ENCODE measurements at places on chromosomes 7 and 10.

DNA sequence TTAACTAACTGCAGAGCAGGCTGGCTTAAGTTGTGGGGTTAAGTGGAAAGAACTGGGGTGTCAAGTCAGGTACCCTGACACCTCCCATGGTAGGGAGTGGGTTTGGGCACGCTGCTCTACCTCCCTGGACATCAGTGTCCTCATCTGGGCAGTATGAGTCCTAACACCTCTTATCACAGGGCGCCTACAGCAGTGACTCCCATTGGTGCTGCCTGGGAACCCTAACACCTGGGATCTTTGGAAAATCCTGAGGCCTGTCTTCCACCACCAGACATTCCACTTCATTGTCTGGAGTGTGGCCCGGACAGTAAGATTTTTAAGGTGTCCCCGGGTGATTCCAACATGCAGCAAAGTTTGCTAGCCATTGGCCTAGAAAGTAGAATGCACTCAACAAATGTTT is 239.1 kb downstream of the SKAP2 start:
- DNase-seq: no peak

DNA sequence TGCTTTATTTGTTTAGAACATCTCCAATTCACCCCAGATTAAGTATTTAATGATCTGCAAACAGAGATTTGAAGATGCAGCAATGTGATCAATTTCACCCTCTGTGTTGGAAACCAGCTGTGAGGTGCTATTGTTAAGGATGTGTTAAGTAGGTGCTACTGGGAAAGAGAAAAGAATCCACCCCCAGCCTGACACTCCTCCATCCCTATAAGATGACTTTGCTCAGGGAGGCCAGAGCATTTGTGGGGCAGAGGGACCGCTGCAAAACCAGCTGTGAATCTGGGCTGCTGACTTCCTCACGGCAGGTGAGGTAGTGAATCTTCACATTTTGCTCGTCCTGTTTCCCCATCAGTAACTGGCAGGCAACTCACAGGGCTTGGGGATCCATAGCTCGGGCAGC is 297.5 kb downstream of the GFRA1 start:
- peak; percentile 90 for DNase-seq

DNA sequence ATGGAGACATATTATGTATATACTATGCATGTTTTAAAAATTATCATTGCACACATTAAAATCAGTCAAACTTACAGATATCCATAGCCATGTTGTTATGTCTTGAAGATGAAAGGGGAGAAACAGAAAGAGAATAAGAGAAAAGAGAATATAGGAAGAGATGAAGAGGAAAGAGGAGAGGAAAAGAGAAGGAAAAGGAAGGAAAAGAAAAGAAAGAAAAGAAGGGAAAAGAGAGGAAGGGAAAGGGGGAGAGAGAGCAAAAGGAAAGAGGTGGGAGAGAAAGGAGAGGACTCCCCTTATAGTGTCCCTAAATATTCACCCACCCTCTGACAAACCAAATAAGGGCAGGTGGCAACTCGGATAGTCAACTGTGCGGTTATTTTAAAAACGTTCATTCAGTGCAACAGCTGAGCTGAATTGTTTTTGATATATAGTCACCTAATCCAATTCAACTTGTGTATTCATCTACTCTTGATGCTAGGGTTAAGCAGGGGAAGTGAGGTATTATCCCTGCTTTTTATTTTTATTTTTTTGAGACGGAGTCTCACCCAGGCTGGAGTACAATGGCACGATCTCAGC is 14.6 kb downstream of the SVIL start:
- peak; percentile 16 for DNase-seq

DNA sequence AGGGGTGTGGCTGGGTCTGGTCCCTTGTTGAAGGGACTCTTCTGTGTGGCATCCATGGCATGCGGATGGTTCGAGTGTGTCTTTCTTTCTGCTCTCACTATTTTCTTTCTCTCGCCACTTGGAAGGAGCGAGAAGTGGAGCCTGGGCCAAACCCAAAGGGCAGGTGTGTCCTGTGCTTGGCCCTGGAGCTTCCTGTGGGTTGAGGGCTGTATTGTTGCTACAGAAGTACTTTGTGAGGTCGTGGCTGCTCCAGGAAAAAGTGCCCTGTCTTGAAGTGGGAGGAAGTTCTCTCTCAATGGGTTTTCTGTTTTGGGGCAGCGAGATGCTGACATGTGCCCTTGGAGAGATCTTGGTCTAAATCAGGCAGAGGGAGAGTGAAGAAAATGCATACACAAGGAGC is 72.0 kb downstream of the DOCK1 start:
- no peak for DNase-seq

GRCh38 chr10:37067576-37067975 is 57.8 kb upstream of the ANKRD30A start:
- DNase-seq: no peak

DNA sequence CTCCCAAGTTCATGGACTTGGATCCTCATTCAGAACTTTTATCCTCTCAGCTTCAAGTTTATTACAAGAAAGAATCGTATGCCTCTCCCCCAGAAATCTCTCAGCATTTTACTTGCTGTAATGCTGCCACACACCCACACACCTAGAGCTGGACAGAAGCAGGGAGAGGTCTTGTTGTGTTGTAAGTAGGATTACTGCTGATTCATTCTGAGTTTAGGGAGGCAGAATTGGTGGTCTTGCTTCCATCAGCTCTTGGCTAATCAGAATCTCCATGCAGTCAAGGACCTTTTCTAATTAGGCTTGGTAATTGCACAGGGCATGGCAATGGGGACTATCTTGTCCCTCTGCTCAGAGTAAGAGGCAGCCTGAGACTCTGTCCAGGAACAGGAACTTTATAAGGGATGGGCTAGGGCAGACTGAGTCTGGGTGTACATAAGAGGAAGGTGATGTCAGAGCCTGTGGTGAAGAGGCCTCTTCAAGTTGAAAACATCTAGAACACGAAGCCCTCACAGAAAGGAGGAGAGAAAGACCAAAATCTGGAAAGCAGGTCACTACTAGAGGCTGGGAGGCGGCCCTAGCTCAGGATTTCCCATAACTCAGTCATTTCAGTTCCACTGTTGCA is 7.0 kb upstream of the PTPRE start:
- DNase-seq: peak; percentile 13

- DNase-seq: no peak
These were observed 9.4 kb upstream of the RHOBTB1 start for GRCh38 chr10:60953420-60953819.

DNA sequence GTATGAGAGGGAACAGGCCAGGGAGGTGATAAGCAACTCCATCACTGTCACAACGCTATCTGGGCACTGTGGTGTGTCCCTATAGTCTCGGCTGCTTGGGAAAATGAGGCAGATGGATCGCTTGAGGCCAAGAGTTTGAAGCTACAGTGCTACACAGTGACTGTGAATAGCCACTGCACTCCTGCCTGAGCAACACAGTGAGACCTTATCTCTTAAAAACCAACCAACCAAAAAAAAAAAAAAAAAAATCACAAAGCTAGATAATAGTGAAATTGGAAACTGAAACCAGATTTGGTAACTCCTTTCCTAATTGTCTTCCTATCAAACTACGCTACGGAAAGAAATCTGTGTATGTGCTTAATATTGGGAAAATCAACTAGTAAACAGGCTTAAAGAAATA is 14.1 kb downstream of the MICU1 start:
- no peak for DNase-seq

DNA sequence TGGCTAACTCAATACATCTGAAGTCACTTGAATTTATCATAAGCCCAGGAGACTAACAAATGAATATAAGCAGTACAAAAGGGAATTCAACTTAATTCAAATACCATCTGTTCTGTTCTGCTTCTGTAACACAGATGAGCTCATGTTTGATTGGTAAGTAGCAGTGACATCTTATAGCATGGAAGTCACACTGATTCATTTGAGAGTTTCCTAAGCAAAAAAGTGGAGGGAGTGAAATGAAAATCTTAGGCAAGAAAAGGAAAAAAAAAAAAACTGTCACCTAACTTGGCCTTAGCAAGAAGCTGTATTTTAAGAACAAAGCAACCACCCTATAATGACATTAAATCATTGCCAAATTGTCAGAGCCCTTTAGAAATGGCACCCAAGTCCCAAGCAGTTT is 49.5 kb downstream of the SMURF1 start:
- DNase-seq: no peak

GRCh38 chr7:27138472-27138871 is 5.0 kb downstream of the HOXA5 start:
- no peak for DNase-seq

GRCh38 chr10:24900888-24901685 is 51.3 kb downstream of the PRTFDC1 start:
- DNase-seq: no peak

GRCh38 chr7:77940647-77941046 is 142.1 kb downstream of the PHTF2 start:
- peak; percentile 65 for DNase-seq

- DNase-seq: no peak
These were observed 263.5 kb downstream of the ZEB1 start for GRCh38 chr10:31582365-31583052.

GRCh38 chr7:133529861-133530260 is 277.0 kb downstream of the EXOC4 start:
- DNase-seq: no peak

DNA sequence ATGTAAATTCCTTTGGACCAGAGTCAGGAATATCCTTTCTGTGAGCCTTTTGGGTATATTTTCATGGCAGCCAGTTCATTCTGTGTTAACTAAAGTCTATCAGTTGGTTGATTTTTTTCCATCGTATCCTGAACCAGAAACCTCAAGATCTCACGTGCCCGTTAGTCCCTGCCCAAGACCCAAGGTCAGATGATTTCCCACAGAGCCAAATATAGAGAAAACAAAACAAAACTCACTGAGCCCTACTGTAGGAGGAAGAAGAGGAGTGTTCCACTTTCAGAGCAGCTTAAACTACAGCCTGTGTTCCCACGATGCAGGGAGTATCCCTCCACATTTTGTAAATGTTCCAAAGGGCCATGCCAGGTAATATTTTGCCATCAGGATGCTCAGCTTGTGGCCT is 96.0 kb upstream of the ADO start:
- no peak for DNase-seq

- DNase-seq: no peak
These were observed 38.4 kb upstream of the ZNF138 start for GRCh38 chr7:64755865-64756264.

- no peak for DNase-seq
These were observed 52.7 kb downstream of the MAD1L1 start for GRCh38 chr7:2180081-2180480.

DNA sequence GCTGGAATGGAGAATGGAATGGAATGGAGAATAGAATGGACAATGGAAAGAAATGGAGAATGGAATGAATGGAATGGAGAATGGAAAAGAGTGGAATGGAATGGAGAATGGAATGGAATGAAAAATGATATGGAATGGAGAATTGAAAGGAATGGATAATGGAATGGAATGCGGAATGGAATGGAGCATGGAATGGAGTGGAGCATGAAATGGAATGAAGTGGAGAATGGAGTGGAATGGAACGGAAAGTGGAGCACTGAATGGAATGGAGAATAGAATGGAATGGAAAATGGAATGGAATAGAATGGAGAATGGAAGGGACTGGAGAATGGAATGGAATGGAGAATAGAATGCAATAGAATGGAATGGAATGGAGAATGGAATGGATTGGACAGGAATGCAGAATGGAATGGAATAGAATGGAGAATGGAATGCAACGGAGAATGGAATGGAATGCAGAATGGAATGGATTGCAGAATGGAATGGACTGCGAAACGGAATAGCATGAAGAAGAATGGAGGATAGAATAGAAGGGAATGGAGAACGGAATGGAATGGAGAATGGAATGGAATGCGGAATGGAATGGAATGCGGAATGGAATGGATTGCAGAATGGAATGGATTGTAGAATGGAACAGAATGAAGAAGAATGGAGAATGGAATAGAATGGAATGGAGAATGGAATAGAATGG is 89.4 kb downstream of the NSUN6 start:
- DNase-seq: no peak

DNA sequence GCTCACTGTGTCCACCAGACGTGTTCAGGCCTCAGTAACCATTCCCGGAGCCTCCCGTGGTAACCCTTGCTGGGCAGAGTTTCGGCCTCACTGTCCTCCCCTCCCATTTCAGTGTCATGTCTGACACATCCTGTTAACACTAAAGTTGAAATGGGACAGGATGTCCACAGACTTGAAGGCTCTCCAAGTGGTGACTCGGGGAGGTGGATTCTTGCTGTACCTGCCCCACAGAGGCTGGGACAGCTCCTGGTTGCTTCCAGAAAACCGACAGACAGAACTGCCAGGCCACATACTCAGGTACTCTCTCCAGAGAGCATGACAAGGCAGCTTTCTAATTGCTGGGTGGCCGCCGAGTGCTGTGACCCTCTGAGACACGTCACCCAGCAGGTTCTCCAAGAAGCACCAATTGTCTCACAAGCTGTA is 17.9 kb upstream of the CYTH3 start:
- DNase-seq: no peak

DNA sequence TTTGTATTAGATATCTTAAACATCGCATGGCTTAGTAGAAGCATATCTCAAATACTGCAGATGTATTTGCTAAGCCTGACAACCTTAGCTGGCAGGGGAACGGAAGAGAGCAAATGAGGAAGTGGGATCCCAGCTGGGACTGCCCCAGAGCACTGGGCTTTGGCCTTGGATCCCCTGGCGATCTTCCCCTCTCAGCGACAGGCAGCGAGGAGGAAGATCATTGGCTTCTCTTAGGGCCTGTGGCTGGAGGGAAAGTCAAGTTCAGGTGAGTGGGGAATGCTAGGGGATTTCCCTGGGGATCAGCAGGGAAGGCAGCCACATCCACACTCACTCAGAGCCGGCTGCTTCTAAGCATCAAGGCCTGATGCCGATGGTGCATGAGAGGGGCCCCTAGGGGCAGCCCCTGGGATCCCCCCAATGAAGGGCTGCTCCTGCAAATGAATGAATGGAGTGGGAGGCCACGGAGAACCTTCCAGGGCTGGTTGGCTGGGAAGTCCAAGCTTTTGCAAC is 42.0 kb downstream of the LYZL2 start:
- peak; percentile 72 for DNase-seq

GRCh38 chr7:40826411-40827221 is 691.8 kb downstream of the SUGCT start:
- peak; percentile 53 for DNase-seq

DNA sequence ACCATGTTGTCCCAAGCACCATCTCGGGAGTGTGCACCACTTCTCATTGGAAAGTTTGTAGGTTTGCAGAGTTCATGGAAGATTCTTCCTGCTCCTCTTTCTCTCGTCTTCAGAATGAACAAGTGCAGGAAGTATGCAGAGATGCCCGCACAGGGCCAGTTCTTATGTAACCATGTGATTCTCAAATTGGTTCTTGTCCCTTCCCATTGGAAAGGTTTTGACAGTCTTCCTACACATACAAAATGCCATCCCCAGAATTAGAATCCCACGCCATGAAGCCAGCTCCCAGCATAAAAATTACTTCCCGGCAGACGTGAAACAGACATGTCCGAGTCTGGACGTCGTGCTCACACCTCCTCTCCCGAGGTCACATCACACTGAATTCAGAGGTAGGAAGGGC is 251.6 kb downstream of the ELMO1 start:
- no peak for DNase-seq

GRCh38 chr7:83562960-83563359 is 86.0 kb downstream of the SEMA3E start:
- no peak for DNase-seq
